ENCODE measurements at places on chromosomes 11 and 22.

- no peak for DNase-seq
Measured at GRCh38 chr11:117457031-117457785, 129.6 kb downstream of the CEP164 start.

- no peak for DNase-seq
Measured at GRCh38 chr11:130202818-130203689, 43.5 kb downstream of the ST14 start.

- DNase-seq: no peak
Measured at GRCh38 chr22:19843107-19843856, 11.4 kb downstream of the GNB1L start.

DNA sequence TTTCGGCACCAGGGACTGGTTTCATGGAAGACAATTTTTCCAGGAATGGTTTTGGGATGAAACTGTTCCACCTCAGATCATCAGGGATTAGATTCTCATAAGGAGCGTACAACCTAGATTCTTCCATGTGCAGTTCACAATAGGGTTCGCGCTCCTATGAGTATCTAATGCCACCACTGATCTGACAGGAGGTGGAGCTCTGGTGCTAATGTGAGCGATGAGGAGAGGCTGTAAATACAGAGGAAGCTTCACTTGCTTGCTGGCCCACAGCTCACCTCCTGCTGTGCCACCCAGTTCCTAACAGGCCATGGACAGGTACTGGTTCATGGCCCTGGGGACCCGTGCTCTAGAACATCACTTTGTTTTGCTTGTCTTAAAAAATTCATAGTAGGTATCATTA, 41.8 kb upstream of the AMPD3 start:
- DNase-seq: no peak

- DNase-seq: no peak
Measured at GRCh38 chr11:126597041-126597440, 241.6 kb downstream of the ST3GAL4 start.

DNA sequence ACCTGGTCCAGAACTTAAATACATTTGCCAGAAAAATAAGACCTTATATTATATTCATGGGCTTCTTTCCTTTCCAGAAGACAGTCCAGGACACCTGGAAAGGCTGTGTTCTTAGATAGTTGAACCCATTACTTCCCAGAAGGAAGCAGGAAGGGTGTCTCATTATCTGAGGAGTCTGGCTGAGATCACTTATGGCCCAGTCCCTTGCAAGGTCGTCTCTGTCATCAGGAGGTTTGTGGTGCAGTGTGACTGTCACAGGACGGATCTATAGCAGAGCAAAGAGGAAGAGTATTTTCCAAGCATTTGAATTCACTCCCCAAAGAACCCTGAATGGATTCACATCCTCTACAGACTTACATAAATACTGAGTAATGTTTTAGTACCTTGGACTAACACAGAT, 270.7 kb upstream of the MTNR1B start:
- DNase-seq: no peak

GRCh38 chr11:14783788-14784187, 108.2 kb downstream of the CYP2R1 start:
- no peak for DNase-seq

- no peak for DNase-seq
Measured at GRCh38 chr11:1854949-1855885, 2.3 kb downstream of the LSP1 start.

DNA sequence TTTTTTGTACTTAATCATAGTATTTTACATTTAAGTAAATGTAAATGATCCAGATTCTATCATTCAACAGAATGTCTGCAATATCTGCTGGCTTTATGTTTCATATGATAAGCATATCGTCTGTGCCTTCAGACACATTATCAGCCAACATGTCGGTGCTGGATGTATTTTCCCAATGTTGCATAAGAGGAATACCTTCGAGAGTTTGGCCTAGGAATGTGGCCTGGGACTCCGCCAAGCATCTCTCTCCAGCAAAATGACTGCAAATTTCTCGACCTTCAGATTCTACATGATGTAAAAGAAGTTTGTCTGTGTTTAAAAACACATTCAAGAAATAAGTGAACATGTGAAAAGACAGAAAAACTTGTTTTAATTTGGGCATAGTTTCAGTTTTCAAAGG, 6.9 kb downstream of the BDNF start:
- DNase-seq: no peak

DNA sequence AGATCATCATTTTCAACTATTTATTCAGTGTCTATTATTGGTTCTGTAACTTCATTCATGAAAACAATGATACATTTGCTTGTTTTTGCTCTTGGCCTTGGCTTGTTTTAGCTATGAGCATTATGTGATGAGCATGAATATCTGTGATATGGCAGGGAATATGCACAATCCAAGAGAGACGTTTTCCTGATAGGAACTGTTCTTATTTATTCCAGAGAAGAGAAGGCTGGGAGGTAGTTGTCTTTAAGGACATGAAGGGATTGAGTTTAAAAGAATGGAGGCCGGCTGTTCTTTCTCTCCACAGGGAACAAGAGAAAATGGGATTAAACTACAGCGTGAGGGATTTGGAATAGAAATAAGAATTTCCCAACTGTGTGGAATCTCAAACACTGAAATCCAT, 30.3 kb downstream of the BLID start:
- DNase-seq: no peak

DNA sequence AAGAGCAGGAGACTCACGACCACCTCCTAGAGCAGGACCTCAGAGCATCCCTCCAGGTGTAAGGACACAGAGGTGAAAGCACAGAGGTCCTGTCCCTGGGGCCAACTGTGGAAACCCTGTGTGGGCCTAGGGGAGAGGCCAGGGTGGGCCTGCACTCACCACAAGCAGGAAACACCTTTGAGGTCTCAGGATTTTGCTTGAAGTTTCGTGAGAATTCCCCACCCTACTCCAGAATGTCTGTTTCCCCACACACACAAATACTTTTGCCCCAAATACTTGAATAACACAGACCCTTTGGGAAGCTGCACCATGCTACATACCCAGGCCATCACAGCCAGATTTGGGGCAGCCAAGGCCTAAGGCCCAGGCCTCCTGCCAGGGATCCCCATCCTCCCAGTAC, 18.1 kb downstream of the SLC43A3 start:
- DNase-seq: no peak

GRCh38 chr11:32333320-32333991, 101.9 kb downstream of the WT1 start:
- DNase-seq: no peak

DNA sequence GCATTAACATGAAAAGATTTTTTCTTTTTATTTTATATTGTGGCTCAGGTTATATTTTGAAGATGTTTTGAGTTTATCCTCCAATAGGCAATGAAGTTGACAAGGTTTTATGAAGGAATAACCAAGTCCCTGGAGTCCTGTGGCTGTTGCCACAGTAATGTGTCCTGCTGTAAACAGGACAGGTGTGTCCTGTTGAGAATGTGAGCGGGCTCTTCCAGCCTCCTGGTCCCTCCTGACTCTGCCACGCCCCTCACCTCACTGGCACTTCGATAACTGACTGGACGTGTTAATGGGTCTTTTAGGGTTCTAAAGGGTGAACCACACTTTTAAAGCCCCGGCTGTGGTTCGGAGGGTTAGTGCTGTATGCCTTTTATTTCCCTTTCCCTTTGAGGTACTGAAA, 47.8 kb upstream of the OR4B1 start:
- no peak for DNase-seq

DNA sequence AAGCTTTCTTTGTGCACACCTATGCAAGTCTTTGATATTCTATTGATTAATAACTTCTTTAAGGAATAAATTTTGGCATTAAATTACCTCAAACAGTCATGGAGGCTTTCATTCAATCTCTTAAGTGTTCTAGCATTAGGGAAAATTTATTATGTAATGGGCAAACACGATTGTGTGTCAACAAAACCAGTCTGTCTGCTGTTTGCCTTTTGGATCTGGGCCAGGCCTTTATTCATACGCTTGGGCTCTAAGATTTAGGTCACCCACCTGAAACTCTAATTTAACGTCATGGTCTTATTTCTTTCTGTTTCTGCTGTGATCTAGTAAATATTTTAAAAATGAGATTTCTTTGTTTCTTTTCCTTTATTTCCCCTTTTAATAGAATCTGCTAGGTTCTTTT, 1270.6 kb downstream of the LRRC4C start:
- no peak for DNase-seq

DNA sequence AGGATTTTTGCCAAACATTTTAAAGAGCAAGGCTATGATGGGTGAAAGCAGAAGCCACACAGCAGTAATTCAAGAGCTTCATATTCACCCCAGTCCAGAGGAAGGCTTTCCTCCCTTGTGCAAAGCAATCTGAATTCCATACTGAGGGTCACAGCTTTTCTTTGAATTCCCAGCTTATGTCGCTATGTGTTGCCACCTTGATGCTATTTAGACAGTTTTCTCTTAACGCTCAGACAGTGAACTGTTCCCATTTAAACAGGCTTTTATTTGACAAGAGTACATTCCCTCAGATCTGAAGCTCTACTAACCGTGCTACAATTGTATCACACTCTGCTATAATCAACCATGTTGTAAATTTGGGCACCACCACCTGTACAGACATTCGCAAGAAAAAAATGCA, 279.7 kb downstream of the CADM1 start:
- DNase-seq: no peak

DNA sequence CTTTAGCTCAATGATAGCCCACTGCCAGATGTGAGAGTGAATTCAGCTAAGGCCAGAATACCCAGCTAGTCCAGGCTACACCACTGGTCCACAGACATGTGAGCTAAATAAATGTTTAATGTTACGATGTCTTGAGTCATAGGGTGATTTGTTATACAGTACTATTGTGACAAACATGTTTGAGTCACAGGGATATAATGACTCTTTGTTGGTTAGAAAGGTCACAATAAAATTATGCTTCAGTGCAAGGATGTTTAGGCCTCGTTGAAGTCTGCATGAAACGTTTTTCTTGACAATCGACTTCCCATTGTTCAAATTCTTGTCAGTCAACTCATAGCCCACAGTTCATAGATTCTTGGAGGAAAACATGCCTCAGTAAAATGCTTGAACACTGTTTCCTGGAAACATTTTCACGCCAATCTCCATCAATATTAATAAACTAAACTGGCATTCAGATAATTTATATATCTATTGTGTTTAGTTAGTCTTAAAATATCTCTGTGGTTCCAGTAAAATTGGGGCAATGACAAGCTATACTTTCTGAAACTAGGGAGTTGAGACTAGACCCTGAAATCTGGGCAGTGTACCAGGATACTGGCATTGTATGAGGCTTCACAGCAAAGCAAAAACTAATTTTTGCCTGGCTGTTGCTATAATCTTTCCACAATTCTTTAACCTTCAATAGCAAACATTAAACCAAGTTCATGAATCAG, 650.8 kb upstream of the KIRREL3 start:
- peak; percentile 14 for DNase-seq

GRCh38 chr11:36088266-36088972, 144.6 kb downstream of the LDLRAD3 start:
- DNase-seq: no peak

GRCh38 chr11:113647108-113647507, 59.0 kb downstream of the TMPRSS5 start:
- no peak for DNase-seq

GRCh38 chr11:115155320-115155719, 348.9 kb downstream of the CADM1 start:
- DNase-seq: no peak
